Cardiac fibroblast (primary cell): ENCODE measurements at places on chromosomes 12 and 14.

GRCh38 chr12:45560689-45561088 lies 168.8 kb upstream of the ARID2 start:
- no peak for DNase-seq

DNA sequence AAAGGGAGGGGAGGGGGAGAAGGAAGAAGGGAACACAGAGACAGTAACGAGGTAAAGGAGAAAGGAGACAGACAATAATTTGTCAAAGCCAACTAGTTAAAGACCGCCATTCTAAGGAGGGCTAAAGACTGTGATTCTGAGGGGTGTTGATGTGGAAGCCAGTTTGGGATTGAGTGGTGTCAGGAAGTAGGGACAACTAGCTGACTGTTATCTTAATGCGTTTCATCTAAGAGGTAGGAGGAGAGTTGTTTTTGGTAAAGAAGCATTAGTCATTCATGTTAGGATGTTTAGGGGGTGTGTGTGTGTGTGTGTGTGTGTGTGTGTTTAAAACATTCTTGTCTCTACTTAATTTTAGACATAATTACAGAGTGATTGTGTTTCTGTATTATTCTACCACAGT lies 95.0 kb downstream of the INSM2 start:
- DNase-seq = peak; percentile 24

- peak; percentile 60 for DNase-seq
Measured at GRCh38 chr12:124620606-124621295, 53.3 kb upstream of the NCOR2 start.

DNA sequence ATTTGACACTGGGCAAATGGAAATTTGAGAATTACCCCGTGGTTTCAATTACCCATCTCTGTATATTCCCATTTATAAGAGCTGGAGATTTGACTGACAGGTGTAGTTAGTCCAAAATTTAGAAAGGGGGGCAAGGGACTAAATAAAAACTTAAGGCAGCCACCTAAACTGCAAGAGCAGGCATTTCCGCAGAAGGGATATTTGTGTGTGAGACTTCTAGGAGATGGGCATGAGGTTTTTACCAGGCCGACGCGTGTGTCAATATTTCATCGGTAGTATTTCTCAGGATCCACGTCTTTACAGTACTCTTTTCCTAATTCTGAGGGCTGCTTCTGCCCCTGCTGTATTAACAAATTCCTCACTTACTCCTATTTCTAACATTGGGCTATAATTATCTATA lies 1.4 kb downstream of the FAR2 start:
- DNase-seq = no peak

GRCh38 chr14:21263284-21264024 lies 5.8 kb downstream of the HNRNPC start:
- DNase-seq = no peak

- DNase-seq = no peak
Measured at GRCh38 chr14:50521912-50522341, 10.4 kb downstream of the MAP4K5 start.

- no peak for DNase-seq
Measured at GRCh38 chr14:68246786-68247105, 427.2 kb downstream of the RAD51B start.

- DNase-seq = no peak
Measured at GRCh38 chr14:54761835-54762234, 140.8 kb downstream of the GCH1 start.

GRCh38 chr14:33414041-33414440 lies 475.4 kb downstream of the NPAS3 start:
- DNase-seq = no peak

GRCh38 chr12:89856431-89856830 lies 147.8 kb upstream of the ATP2B1 start:
- DNase-seq = peak; percentile 87

GRCh38 chr12:6086316-6086715 lies 38.2 kb downstream of the VWF start:
- no peak for DNase-seq

DNA sequence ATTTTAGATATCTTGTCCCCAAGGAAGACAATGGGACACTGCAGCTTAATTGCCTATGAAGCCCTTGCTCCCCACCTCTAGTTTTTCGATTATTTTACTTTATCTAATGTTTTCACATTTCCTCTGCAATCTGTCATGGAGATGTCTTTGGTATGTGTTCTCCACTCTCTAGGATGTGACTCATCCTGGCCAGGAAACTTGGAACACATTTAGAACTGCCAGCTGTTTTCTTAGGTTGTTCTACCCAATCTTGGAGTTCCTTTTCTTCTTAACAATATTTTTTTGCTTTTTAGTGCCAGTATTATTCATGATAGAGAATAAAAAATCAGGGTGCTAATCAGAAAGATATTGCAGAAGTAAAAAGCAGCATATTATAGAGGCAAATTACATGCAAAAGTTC lies 101.7 kb upstream of the CLEC14A start:
- peak; percentile 91 for DNase-seq

DNA sequence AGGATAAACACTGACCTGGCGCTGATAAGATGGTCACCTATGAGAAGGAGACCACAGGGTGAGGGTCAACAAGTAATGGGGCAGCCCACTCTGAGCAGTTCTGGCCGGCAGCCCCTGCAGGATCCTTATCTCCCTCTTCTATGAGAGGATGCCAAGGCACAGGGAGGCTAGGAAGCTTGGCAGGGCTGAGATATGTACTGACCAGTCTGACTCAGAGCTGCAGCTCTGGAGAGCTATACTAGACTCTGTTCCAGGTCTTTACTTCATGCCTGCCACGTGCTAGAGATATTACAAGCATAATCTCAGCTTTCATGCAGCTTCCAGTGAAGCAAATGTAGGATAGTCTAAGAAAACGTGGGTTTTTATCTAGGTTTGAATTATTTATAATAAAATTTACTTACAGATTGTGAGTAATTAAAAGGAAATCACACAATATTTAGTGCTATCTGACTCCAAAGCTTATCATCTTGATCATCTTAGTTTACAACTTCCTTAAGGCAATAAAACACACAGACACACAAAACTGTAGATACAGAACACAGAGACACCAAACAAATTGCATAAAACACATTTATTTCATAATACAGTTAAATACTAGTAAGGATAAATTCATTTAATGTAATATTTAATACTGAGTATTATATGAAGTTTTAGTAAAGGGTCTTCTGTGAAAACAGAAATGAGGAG lies 32.3 kb downstream of the GIT2 start:
- peak; percentile 85 for DNase-seq

DNA sequence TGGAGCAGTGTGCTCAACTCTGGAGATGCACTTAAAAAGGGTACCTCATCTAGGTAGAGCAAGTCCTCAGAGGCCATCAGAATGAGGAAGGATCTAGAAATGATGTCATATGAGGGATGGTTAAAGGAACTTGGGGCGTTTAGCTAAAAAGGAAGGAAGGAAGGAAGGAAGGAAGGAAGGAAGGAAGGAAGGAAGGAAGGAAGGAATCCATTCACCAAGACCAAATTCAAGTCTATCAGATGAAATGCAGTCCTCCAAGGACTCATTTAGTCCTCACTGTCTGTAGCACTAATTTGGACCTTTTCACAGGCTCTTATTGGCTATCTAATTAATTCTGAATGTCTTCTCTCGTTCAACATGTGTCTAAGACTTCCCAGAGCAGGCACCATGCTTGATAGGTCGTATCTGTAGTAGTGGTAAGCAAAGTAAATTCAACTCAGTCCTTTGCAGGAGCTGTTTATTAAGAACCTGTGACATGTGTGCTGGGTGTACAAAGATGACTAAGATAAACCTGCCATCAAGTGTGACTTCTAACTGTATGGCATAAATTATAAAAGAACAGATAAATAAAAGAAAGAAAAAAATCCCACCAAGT lies 63.5 kb downstream of the LLPH start:
- no peak for DNase-seq

DNA sequence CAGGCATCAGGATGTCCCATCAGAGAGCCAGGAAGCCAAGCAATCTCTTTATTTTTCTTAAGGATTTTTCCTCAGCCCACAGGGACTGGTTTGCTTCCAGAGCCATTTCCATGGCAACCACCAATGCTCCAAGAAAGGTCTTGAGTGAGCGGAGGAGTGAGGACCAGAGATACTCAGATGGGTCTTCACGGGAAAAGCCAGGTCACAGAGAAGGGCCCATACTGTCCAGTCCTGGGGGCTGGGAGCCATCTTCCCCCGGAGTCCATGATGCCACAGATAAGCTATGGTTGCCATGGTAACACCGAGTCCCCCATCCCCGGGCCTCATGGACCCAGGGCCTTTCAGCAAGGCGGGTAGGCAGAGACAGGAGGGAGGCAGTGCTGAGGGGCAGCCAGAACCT lies 28.6 kb downstream of the CMKLR1 start:
- DNase-seq = peak; percentile 18

GRCh38 chr14:91288876-91289275 lies 44.4 kb upstream of the GPR68 start:
- DNase-seq = no peak

- DNase-seq = no peak
Measured at GRCh38 chr14:30114051-30114450, 186.4 kb upstream of the PRKD1 start.

GRCh38 chr12:32183650-32184049 lies 77.0 kb downstream of the BICD1 start:
- no peak for DNase-seq

DNA sequence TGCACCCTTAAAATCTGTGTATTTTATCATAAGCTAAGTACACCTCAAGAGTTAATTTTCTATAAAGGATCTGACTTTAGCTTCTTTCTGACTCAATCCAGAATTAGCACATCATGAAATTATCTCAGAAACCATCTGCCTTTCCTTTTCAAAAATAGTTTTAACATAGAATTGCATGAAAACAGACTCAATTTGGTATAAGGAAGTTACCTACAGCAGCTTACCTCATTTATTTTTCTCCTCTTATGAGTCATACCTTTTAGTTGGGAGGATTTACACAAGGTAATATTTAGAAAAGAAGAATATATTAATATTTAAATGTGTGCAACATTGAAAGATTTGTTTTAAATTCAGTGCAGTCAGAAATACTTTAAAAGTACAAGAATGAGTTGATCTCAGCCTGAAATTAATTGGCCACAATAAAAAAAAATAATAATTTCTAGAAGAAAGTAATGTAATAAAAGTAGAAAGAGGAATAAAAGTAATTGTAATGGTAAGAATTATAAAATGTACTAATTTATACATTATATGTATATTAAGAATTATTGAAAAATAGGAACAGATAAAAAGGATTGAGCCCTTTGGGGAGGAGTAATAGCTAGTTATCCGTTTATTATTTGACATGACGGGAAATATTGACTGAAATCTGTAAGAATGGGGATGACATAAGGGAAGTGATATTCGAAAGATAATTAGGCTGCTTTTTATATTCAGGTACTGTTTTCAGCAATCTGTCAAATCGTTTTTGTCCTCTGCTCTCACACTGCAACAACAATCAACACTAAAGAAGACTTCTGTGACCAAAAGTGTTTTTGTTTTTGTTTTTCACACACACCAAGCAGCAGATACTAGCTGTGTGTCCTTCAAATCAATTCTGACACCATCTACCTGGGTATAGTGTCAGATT lies 20.5 kb downstream of the ADAM21 start:
- no peak for DNase-seq

DNA sequence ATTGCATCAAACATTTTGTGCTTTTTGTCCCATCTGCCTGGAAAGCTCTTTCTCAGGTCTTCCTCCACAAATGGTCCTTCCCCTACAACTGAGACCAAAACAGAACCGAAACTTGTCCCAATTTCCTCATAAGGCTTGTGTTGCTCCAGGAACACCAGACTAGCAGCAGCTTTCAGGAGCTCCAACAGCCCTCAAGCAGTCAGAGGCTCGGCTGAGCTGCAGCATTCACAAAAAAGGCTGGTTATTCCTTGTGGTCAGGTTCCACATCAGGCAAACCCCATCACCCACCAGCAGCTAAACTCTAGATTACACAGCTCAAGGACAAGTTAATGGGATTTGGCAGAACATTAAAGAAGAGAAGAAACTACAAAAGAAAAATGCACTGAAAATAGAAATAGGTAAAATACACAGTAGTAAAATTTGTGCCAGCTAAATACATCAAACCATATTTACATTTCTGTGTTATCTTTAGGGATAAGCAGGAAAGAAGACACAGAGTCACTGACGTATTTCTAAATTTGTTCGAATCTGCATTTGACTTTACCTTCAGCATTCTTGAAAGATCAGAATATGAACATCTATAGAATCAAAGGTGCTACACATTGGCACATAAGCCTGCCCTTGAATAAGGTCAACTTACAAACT lies 141.2 kb downstream of the STXBP6 start:
- DNase-seq = no peak

DNA sequence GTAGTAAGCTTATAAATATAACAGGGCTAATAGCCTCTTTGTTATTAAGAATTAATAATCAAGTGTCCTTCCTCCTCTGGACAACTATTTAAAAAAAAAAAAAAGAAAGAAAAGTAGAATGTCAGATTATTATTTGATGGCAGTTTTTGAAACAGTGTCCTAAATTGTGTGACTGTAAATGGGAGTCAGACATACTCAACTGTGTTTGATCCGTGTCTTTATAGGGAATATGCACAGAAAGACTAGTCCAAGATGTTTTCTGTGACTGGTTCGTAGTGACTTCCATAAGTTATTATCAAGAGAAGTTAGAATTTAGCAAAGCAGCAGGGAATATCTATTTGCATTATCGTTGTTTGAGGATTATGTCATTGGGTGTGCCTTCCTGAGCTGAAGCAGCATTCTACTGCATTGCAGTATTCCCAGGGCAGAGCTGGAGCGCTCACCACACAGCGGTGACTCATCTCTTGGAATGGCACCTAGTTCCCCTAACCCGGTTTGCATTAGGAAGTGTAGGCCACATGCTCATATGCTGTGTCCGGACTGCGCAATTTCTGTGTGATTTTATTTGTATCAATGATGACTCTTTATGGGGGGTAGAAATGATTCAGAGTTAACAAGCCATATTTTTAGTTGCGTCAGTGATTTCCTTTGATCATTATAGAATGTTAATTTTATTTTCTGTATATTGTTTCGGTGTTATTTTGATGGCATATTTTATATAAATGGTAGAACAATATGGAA lies 7.9 kb downstream of the DYNC1H1 start:
- DNase-seq = peak; percentile 100

GRCh38 chr12:30785630-30786029 lies 30.9 kb upstream of the CAPRIN2 start:
- no peak for DNase-seq

DNA sequence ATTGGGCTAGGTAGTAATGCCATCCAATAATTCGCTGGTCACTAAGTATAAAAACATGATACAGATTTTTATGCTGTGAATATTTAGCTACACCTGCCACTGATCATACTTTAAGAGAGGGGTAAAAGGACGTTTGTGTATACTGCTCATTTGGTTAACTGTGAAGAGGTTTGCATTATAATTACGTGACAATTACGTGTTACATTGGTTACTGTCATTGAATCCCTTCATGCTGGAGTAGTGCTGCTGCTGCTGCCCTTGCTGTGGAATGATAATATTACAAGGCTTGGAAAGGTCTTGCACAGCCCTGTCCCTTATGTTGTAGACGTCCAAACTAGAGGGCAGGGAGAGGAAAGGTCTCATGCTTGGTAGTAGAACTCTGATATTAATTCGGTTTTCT lies 312.2 kb upstream of the ATP2B1 start:
- DNase-seq = no peak
